ENCODE measurements at places on chromosomes 6 and 20.

GRCh38 chr6:123518441-123519188 lies 118.1 kb downstream of the TRDN start:
- DNase-seq, result no peak

DNA sequence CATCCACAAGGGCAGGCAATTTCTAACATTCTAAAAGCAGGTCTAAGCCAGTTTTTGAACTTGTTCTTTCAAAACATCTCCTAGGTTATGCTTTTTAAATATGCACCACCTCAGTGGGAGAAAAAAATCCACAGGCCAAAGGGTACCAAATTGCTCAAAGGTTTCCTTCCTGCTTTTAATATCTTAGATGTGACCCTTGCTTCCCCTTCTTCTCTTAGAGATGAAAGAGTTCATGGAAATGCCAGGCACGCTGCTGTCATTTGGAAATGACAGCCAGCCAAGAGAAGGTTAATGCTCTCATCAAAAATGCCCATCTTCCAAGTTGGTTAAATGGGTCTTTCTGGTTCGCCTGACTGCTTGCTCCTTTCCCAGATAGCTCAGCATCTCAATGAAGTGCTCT lies 497.1 kb downstream of the CD83 start:
- DNase-seq, result no peak

DNA sequence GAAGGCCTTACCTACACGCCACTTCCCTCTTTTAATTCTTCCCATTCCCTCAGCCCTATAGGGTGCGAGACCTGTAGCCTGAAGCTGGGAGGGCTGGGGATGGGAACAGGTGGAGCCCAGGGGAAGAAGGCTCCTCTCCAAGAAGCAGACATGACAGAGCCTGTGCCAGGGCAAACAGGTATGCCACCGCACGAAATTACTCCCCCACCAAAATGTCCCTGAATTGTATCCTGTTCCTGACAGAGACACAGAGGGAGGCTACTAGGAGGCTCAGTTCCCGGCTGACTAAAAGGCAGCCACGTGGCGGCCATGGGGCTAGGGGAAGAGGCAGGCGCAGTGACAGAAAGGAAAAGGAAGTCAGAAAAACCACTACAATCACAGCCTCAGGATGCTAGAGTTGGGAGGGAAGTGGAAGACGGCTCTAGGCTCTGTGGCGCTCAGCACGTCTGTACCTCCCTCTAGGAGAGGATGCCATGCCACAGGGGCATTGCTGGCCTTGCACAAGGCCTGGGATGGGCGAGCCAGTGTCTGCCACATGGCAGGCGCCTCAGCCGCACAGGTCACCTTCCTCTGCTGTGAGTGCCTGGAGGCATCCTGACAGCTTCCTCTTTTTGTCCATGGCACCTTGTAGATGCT lies 27.7 kb downstream of the TFEB start:
- no peak for DNase-seq

DNA sequence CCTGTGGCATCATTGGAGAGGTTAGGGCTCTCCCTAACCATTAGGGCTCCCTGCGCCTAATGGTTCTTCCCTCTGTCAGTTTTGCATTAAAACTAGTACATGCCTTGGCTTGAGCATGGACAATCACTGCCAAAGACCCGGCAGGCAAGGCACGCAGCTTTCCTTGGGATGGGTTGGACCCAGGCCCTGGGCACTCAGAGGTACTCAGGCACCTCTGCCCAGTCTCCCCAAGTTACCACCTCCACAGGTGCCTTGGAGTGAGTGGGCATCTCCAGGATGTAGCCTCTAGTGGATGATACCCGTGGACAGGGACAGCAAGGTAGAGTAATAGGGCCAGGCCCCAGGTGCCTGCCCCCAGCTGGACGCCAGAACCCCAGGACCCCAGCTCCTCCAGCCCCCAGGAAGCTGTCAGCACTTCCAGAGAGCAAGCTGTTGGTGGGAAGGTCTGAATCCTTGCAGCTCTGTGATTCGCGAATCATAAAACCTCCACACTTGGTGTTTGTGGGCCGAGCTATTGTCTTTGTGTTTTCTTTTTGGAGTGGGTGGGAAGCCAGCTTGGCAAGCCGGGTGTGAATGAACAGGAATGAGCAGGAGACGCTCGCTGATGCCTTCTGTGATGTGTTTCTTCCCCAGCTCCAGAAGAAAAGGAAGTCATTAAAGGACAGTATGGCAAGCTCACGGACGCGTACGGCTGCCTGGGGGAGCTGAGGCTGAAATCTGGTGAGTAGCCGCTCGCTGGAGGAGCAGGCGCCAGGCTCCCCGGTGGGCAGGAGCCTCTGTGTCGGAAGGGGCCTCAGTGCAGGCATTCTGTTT lies 35.1 kb downstream of the SYNJ2 start:
- DNase-seq, result peak; percentile 67

GRCh38 chr6:131216246-131216645 lies 81.0 kb downstream of the AKAP7 start:
- no peak for DNase-seq

DNA sequence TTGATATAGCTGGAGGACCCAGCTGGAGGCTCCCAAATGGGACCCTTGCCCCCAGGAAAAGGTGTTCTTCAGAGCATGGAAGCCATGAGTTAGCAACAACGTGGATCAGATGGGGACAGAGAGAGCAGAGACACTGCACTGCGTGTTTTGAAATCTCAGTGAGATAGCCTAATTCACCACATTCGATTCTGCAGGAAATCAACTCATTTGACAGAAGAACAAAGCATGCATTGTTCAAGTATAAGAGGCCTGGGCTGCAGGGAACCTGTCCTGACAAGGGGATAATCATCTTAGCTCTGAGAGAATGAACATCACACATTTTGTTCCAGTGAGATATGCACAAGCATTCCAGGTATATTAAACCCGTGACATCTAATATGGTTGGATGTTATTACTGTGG lies 450.2 kb downstream of the CDH26 start:
- DNase-seq, result no peak

GRCh38 chr20:400454-401275 lies 7.4 kb upstream of the RBCK1 start:
- DNase-seq, result no peak

DNA sequence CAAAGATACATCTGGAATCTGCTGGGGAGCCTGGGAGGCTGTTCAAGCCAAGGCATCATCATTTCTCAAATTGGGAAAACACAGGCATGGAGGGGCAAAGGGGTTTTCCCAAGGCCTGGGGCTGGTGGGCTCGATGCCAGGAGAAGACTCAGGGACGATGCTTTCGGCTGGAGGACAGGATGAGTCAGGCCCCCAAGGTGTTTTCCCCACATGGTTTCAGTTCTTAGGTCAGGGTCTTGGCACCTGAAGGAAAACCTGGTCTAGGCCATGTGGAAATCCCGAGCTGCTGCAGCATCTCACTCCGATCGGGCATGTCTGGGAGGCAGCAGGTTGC lies 348.1 kb downstream of the CDC5L start:
- DNase-seq, result peak; percentile 13

- DNase-seq, result no peak
Observed at GRCh38 chr6:8274226-8274625, 161.1 kb downstream of the SLC35B3 start.

DNA sequence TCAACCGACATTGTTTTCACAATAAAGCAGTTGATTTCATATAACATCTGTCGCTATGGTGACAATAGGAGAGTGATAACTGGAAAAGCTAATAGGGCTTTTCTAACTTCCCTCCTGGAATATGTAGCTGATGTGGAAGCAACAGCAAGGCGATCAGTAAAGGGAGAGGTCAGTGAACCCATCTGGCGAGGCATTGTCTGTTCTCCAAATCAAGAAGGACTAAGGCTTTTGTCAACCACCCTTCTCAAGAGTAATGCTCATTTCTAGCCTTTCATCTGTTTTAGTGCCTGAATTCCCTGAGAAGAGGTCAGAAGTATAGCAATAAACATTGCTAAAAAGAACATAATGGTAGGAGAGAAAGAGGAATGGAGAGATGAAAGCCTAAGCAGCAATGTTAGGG lies 201.3 kb downstream of the AKAP7 start:
- DNase-seq, result no peak

GRCh38 chr20:1657556-1658334 lies at the start of gene SIRPG:
TSS of gene SIRPG (minus strand) at chr20:1657779. CDS start at chr20:1657714, 65 bp downstream.
- DNase-seq, result no peak

- no peak for DNase-seq
Observed at GRCh38 chr6:113796038-113796437, 61.1 kb upstream of the MARCKS start.

- DNase-seq, result peak; percentile 35
Observed at GRCh38 chr6:81204731-81205130, 547.8 kb downstream of the TENT5A start.

DNA sequence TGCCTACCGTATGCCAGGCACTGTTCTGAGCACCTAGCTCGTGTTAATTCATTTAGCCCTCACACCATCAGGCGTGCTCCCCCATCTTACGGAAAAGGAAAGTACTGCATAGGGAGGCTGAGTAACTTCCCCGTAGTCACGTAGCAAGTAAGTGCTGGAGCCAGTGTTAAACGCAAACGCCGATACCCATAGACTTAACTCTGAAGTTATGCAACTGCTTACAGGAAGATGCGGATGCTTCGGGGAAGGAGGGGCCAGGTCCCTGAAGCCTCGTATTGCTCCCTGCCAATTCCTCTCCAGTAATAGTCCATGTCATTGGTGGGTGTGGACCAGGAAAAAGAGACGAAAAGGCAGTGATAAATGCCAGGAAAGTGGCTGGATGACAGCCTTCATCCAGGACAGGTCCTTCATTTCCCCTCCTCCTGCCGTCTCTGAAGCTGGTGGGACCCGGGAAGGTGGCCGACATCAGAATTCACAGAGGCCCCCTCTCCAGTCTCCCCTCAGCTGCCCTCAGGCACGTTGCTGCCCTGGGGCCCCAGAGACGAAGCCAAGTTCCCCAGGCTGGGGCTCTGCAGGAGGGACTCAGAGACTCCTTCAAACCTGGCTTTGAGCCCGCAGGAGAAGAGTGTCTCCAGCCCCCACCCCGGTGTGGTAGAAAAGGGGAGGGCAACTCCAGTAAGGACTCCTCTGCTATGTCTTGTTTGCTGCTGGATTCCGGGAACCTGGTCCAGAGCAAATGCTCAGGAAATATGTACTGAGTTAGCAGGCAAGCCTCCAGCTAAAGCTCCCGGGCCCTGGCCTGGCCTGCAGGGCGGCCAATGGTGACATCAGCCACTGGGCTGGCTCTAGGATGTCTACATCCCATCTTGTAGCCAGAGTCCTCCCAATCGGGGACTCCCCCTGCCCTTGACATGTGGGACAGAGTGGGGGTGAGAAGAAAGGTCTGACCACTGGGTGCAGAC lies 37.8 kb downstream of the RAB44 start:
- peak; percentile 38 for DNase-seq

GRCh38 chr6:149453597-149454345 lies 31.0 kb downstream of the ZC3H12D start:
- DNase-seq, result no peak

GRCh38 chr20:49328790-49329189 lies 50.9 kb upstream of the ZNFX1 start:
- no peak for DNase-seq

DNA sequence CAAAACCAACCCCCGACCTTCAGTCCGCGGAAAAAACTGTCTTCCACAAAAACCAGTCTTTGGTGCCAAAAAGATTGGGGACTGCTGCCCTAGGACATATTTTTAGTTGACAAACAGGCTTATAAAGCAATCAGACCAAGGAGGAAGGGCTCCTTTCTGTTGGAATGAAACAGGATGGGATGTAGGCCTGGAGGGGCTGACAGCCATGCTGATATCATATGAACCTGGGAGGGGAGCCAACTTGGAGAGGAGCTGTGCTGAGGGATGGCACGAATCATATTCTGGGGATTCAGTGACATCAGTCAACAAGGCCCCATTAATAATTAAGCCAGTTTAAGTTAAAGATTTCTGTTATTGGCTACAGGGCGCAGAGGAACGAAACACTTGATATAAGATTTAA lies 225.4 kb upstream of the TSHZ2 start:
- DNase-seq, result no peak

DNA sequence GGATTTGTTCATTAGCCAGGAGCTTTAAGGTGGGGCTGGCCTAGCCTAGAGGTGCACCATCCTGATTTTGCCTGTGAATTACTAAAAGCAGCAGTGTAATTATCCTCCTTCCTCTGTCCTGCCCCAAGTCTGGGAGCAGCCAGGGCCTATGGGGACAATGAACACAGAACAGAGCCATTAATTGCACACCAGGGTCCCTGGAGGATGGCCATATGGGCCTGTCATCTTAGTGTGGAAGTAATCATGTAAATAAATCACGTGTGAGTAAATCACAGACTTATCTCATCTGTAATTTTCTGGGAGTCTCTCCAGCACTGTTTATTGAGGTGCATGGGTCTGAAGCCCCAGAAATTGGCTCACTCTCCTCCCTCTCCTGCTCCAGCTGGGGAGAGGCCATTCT lies 176.3 kb downstream of the LRFN2 start:
- no peak for DNase-seq

DNA sequence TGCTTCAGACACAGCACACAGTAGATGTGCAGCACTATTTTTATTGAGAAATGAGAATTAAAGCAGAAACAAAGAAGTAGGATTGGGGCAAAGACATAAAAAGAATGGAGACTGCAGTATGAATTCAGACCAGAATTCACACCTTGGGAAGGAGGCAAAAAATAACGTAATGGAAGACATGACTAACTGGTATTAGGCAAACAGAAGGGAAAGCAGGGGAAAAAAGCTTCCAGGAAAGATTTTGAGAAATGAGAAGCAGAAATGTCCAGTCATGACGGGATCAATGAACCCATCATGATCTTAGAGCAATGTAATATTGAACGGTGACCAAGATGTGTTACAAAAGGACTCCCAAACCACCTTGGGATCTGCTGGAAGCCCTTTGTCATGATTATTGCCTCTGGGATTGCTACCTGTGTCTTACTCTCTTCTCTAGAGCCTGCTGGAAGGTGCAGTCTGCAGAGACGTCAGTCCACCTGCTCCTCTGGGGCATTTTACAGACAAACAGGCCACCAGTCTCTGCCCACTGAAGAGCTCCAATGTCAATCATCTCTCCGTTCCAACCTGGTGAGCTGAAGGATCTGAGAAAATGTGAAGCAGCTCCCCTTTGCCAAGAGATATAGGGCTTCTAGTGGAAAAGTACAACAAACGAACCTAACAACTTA lies 8.7 kb downstream of the NUDT3 start:
- DNase-seq, result no peak

GRCh38 chr6:100904316-100904715 lies 23.2 kb upstream of the ASCC3 start:
- no peak for DNase-seq

DNA sequence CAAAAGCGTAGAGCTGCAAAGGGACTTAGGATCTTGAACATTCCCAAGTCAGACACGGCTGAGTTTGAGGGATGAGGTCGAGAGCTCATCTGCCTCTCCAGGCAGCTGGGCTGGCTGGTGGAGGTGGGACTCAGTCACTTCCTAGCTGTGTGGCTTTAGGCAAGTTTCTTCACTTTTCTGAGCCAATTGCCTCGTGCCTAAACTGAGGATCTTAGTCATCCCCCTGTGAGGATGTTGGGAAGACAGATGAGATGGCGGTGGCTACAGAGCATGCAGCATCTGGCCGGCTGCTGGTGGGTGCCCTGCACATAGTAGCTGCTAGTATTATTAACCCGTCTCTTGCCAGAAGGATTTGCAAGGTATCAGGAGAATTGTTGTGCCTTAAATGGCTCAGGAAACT lies 27.5 kb downstream of the TFAP2C start:
- DNase-seq, result no peak

- no peak for DNase-seq
Observed at GRCh38 chr20:33441142-33441955, 2.2 kb downstream of the SNTA1 start.

- DNase-seq, result peak; percentile 66
Observed at GRCh38 chr6:15365273-15365687, 119.4 kb downstream of the JARID2 start.

GRCh38 chr6:125307964-125308615 lies 6.3 kb upstream of the HDDC2 start:
- no peak for DNase-seq

All from astrocyte of the cerebellum (primary cell).